Kidney glomerular epithelial cell (primary cell): ENCODE measurements at places on chromosomes 4 and X.

- no peak for DNase-seq
These were observed 196.1 kb upstream of the GK2 start for GRCh38 chr4:79604152-79604551.

DNA sequence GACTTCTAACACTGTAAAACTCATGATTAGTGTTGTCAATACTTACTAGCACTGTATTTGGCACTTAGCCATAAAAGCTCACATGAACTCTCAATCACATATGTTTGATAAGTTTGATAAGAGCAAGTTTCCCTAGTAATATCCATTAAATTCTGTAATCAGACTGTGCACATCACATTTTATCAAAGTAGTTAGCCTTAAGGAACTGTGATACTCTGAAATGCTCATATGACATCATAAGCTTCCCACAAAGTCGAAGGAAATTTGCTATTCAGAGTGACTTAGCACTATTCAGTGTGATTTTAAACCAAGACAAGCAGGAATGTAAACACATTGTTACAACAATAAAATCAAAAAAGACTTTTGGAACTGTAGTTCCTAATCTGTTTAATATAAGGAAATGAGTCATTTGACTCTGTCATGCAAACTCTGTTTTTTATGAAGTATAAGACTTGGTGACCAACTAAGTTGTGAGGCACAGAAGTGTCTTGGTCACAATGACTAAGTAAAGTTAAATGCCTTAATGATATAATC, 6.7 kb downstream of the SLC7A11 start:
- peak; percentile 27 for DNase-seq

DNA sequence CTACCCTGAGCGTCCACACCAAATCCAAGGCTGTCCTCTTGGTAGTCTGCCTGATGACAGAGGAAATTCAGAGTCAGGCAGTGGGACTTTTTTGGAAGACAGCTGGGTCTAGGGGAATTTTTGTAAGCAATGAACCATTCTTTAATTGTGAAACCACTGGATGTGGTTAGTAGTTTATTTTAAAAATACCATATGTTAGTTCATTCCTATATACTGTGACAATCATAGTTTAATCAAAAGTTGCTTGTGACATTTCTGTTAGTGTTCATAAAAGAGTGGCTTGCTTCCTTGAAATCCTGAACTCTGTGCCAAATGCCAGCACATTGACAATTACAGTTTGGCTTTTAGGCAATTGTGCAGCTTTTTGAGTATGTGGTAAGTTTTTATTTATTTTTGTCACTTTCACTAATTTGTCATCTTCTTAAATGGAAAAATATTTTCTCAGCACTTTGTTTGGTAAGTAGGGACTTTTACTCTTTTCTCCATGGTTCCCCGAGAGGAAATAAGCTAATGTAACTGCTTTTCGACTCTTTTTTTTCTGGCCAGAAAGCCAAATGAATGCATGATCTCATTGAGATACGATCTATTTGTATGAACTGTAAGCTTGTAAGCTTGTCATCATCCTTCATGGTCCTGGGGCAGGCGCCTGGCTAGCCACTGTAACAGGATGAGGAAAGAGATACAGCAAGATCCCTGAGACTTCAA, 72.6 kb upstream of the SLC4A4 start:
- DNase-seq: no peak

DNA sequence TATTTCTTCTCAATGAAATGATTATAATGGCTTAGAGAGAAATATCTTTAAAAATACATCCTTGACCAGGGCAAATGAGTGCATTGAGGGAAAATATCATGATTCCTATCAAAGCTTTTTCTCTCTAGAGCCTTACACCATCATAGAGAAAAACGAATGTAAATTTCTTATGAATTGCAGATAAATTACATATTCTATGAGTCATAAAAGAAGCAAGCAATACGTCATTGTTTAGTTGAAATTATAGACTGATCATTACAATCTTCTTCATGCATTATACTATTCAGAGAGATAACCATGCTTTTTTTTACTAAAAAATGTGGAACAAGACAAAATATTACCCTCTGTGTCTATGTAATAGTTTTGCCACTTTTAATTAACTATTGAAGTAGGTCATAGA, 100.9 kb upstream of the RXFP1 start:
- no peak for DNase-seq

GRCh38 chr4:101707596-101707995, 82.9 kb upstream of the BANK1 start:
- DNase-seq: no peak

DNA sequence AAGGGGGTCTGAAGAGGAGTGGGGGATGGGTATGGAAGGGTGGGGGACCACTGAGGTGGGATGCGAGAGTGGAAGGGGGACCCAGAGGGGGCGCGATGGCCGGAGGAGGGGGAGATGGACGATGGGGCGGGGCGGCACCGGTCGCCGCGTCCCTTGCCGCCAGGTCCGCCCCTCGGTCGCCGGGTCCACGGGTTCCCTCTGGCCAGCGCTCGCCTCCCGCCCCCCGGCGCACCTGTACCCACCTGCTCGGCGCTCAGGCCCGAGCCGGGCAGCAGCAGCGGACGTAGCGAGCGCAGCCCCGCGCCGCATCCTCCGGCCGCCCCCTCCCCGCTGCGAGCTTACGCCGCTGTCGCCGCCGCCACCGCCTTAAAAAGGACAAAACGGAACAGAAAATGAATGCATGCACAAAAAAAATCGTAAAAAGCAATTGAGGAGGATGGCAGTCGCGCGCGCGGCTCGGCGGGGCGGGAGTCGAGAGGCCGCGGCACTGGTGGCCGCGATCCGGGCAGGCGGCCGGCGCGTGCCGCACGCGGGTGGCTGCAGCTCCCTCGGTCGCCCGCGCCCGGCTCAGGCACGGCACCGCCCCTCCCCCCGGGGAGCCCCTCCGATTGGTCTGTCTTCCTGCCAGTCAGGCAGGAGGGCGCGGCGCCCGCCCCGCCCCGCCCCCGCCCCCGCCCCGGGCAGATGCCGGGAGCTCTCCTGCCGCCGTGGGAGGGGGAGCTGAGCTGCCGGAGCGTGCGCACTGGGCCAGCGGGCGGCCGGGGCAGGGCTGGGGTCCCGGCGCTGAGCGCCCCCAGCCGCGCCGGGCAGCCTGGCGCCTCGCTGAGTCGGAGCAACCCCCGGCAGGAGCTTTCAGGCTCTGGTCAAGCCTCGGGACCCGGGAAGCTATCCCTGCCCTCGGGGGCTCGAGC, at the start of gene JAKMIP1:
JAKMIP1 (minus strand) TSS at position 539 of the 911 bp plus-strand sequence. CDS start 87,699 bp downstream, outside the sequence.
- DNase-seq: peak; percentile 15

- DNase-seq: peak; percentile 17
These were observed 600 bp downstream of the BEX4 start for GRCh38 chrX:103215425-103215991.

DNA sequence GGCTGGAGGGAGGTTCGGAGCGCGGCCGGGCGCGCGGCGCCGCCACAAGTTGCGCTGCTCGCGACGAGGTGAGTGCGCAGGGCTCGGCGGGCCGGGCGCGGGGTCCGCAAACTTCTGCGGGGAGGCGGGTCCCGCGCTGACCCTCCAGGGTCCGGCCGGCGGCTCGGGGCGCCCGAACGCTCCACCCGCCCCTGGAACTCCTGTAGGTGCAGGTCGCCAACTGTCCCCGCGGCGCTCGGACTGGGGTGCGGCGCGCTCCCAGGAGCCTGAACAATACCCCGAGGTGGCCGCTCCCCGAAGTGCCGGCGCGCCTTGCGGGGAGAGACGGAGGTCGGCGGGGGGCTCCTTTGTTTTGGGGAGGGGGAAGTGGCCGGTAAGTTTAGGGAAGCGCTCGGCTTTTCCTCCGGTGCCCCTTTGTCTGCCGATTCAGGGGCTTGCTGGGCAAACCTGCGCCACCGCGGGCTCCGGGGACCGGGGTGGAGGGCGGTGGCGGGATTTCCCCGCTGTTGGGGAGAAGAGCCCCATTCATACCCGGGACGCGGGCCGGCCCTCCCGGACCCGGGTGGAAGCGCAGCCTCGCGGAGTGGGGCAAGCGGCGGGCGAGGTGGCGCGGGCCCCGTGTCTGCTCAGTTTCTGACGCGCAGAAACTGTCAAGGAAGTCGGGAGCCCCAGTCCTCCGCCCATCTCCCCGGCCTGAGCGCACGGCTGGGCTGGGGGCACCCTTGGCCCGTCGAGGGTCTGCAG, 694 bp downstream of the TBL1X start:
- DNase-seq: no peak

DNA sequence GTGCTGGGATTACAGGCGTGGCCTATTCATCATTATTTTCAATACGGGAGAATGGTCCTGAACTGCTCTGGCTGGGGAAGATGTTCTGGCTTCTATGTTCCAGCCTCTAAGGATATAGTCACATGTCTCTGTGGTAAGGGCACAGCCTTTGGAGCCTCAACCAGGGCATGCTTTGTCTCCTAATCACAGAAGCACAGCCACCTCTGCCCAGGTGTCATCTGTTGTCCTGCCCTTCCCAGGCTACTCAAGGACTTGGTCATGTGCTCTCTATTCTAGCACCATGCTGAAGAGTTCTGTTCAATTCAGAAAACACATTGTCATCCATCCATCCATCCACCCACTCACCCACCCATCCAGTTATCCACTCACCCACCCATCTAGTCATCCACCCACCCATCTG, 29.5 kb downstream of the ASMTL start:
- DNase-seq: no peak

DNA sequence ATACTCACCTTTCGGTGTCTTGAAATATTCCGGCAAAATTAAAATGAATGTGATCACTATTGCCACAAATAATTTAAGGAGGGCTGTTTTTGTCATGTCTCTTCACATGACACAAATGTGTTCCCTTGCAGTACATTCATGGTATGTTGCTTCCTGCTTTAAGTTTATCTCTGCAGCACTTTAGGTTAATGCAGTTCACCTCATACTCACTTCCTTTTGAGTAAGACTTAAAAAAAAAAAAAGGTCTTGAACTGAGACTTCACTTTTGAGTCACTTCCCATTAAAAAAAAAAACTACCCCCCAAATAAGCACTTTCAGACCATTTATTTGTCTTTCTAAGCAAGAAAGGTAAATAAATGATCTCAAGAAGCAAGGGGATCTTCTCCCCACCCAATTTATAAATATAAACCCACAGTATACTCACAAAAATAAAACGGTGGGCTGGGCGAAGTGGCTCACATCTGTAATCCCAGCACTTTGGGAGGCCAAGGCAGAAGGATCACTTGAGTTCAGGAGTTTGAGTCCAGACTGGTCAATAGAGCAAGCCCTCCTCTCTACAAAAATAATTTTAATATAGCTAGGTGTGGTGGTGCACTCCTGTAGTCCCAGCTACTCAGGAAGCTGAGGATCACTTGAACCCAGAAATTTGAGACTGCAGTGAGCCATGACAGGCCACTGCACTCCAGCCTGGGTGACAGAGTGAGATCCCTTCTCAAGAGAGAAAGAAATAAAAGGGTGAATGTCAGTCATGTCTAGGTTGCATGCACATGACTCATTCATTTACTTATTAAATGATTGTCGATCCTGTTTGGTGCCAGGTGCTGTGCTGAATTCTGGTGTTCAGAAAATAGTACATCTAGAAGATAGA, at the start of gene TMEM156:
TMEM156 (minus strand) TSS at position 192 of the 868 bp plus-strand sequence; CDS start at position 96, 96 bp downstream.
- DNase-seq: peak; percentile 11

- no peak for DNase-seq
These were observed 2.0 kb downstream of the MID1IP1 start for GRCh38 chrX:38803243-38803587.

DNA sequence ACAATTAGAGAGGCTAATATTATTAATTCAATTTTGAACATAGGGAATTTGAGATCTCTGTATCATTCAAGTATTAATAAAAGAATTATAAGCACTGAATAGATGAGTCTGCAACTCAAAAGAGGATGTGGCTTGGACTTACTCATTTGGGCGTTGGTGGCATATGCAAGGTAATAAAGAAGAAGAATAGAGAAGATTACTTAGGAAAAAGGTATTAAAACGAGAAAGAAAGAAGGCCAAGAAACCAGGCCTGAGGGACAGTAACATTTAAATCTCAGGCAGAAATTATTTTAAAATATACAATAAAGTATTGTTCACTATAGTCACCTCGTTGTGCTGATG, 383.0 kb upstream of the INTU start:
- no peak for DNase-seq

- no peak for DNase-seq
These were observed 78.1 kb upstream of the GPC4 start for GRCh38 chrX:133493366-133493765.

GRCh38 chr4:38385093-38386004, 278.6 kb upstream of the KLF3 start:
- peak; percentile 86 for DNase-seq

DNA sequence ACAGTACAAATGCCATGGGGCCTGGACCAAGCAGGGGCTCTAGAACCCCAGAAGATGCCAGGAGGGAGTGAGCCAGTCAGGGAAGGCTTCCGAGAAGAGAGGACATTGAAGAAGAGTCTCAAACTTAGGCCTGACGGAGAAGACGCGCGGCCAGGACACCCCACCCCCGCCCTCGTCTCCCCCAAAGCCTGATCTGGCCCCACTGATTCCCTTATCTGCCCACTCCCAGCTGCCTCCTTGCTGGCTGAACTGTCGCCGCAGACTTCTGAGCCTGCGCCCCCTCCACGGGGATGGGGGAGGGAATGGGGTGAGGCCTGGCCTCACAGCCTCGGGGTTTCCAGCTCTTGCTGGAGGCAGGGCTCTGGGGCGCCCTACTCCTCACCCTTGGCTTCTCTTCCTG, 3.6 kb upstream of the GATA1 start:
- DNase-seq: no peak

DNA sequence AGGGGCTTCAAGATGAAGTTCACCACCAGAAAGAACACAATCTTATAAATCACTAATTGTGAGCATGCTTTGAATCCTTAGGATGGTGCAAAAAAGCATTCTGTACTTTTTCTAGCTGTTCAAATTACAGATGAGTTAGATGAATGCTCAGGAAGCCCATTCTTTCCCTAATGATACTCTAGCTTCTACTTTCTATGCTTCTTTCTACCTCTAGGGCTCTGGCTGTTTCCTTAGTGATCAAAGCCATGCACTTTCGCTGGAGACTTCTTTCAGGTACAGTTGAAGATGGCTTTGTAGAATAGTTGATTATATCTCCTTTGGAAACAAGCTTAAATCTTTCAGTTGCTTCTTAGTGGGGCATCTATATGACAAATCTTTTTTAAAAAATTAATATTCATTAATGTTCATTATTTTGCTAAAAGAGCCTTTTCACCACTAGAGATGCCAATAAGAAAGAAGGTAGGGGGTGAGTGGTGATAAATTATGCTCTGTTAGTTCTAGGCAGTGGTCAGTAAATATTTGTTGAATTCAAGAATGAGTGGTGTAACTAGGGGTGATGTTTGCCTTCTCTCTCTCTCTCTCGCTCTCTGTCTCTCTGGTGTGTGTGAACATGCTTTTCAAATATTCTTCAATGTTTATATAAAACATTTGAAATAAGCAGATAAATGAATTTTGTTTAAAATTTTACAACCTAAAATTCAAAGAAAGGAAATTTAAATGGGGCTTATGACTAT, 169.4 kb downstream of the GLUD2 start:
- no peak for DNase-seq

DNA sequence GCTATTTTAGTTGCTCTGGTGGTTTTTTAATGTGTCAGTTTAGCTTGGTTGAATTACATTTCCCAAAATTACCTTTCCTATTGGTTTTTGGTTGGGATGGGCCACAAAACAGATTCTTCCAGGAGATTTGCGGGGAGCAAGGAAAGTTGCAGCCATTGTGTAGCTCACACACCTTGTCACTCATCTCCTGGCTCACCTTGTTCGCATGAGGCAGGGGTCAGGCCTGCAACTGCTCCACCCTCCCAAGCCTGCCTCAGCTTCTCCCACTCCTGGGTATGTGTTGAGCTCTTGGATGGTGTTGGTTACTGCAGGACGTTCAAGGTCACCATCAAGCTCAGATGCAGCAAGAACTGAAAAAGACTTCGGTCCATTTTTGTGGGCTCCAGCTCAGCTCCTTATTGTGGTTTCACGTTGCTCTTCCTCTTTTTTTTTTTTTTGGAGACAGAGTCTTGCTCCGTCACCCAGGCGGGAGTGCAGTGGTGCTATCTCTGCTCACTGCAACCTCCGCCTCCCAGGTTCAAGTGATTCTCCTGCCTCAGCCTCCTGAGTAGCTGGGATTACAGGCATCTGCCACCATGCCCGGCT, 95.6 kb upstream of the METTL14 start:
- no peak for DNase-seq
